CD8-positive, alpha-beta memory T cell (primary cell): ENCODE measurements at places on chromosomes 13 and 19.
A peak's percentile ranks its signal among the peaks of the same experiment; 100 is the strongest.

DNA sequence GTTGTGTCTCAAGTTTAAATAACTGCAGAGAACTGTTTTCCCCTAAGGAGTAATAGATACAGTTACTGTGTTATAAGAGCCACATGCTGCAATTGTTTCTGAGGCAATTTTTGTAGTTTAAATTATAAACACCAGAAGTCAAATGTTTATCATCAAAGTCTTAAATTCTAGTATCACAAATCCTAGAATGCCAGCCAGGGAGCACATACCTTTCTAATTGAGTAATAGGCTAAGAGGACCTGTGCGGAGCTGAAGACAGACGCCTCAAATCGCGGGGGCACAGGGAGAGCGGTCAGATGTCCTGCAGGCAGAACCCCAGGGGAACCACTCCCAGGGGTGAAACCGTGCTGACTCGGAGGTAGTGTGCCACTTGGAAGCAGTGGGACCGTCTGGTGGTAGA lies 65.2 kb upstream of the TNFRSF19 start:
- no peak for DNase-seq

DNA sequence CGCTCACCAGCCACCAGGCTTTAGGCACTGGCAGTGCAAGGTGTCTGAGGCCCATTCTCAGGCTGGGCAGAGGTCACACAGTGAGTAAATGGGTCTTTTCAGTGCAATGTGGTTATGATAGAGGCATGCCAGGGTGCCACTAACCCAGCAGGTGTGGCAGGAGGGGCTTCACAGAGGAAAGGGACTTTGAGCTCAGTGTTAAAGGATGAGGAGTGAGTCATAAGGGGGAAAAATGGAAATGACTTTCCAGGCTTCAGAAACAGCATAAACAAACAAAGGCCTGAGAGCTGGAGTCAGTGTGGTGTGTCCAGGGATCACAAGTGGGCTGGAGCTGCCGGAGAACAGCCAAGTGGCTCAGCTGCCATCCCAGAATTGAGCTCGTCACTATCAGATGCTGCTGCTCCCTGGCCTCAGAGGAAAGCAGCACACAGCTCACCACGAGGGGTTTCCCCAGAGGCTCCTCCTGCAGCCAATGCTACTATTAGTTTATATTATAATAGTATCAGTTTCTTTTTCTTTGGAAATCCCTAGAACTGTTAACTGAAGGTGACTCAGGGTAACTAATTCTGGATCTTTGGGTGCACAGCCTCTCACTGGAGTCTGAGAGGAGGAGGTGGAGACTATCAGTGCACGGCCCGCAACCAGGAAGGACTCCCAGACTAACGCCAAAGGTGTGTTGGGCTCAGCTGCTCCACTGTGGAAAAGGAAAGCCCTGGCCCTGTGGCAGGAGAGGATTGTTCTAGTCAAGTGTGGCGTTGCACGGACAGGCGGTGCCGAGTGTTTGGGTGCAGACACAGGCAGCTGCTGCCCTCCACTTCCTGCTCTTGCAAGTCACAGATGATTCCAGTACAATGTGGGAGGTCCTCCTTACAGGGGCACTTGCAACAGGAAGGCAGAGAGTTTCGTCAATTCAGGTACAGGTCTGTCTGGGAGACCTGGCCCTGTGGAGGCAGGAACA lies 39.5 kb downstream of the DHRS12 start:
- DNase-seq: peak; percentile 41

- DNase-seq: no peak
These were observed 19.2 kb upstream of the ZNF331 start for GRCh38 chr19:53518716-53519115.

GRCh38 chr13:40063703-40064102 lies 408.2 kb downstream of the COG6 start:
- DNase-seq: no peak

DNA sequence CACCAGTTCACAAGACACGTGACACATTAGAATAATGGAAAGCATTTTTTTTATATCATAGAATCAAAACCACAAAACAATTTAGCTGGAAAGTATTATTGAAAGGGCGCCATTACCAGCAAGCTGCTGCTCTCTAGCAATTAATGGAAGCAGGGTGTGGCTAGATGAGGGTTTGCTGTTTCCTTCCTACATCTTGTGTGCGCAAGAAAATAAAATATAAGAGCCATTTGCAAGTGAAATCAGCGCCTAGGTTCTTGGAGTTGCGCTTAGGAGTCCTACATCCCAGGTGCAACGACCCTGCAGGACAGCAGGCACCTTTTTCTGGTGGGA lies 140.9 kb downstream of the ZNF536 start:
- no peak for DNase-seq

DNA sequence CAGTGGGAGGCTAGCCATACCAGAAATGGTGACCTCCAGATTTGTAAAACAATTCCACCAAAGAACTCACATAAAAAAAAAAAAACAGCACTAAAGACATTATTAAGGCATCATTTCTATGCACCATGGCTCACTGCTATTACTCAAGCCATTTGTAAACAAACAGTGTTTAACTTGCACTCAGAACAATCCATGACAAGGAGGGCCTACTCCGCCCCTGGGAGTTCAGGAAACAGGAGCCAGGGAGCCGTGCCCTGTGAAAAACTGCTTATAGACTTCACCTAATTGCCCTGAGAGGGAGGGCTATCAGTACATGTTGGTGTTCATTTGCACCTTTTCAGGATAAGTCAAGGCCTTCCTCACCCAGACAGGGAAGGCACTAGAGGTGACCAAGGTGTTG lies 103.2 kb downstream of the ZNF429 start:
- no peak for DNase-seq

- DNase-seq: no peak
These were observed 2.0 kb upstream of the ZIC2 start for GRCh38 chr13:99979453-99980200.

DNA sequence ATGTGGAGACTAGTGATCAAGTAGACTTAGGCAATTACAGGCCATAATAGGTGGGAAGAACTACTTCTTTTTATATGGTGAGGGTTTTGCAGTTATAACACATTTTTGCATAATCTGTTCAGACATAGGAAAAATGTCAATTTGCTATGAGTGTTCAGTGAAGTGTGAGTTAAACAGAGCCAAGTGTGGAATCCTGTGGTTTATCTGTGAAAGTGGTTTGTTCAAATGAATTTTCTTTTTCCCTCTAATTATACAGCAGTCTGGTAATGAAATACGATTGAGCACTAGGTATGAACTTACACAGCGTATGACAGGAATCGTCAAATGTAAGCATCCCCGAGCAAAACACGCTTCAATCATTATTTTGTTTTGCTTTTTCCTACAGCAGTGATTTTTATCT lies 178.3 kb downstream of the STK24 start:
- no peak for DNase-seq

GRCh38 chr13:99265821-99266426 lies 7.7 kb upstream of the GPR18 start:
- DNase-seq: peak; percentile 66

DNA sequence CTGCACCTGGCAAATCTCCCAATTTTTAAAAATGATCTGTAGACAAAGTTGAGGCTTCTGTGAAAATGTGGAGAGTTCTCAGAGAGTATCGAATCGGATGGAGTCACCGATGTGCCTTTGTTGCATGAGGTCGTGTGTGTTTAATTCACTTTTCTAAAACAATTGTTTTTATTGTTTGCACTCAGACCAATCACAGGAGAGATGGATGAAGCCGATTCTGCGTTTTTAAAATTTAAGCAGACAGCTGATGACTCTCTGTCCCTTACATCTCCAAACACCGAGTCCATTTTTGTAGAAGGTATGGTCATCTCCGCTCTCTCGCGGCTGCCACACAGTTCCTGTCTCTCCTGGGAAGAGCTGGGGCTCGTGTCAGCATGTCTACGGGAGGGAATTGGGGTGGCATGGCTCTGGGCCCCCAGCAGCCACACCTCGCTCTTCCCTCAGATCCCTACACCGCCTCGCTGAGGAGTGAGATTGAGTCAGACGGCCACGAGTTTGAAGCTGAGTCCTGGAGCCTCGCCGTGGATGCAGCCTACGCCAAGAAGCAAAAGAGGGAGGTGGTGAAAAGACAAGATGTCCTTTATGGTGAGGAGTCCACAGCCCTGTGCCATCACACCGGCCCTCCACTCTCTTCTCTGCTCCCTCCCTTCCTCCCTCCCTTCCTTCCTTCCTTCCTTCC lies 47.2 kb downstream of the PEX11G start:
- no peak for DNase-seq

GRCh38 chr13:82506805-82507414 lies 1375.4 kb downstream of the SLITRK1 start:
- no peak for DNase-seq

- DNase-seq: no peak
These were observed 1.3 kb downstream of the BBC3 start for GRCh38 chr19:47229676-47230053.

GRCh38 chr13:110162866-110163658 lies 143.9 kb downstream of the COL4A1 start:
- DNase-seq: no peak

GRCh38 chr19:8641221-8641907 lies 10.9 kb downstream of the NFILZ start:
- DNase-seq: no peak

DNA sequence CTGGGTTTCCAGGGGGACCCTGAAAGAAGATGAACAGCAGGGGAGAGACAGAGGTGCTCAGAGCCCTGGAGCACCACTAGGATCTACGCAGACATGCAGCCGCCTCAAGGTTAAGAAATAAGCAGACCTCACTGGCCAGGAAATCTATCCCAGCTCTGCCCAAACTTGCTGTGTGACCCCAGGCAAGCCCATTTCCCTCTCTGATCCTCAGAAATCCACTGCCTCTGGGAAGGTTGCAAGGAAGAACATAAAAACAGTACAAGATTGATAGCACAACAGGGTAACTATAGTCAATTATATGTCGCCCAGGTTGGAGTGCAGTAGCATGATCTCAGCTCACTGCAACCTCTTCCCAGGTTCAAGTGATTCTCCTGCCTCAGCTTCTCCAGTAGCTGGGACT lies 20.8 kb downstream of the COL5A3 start:
- DNase-seq: no peak

GRCh38 chr19:35562336-35562735 lies 1.1 kb downstream of the ATP4A start:
- DNase-seq: no peak

GRCh38 chr19:56270676-56271075 lies 1.9 kb upstream of the EDDM13 start:
- DNase-seq: no peak

GRCh38 chr13:110299283-110299840 lies 7.6 kb downstream of the COL4A1 start:
- DNase-seq: no peak

DNA sequence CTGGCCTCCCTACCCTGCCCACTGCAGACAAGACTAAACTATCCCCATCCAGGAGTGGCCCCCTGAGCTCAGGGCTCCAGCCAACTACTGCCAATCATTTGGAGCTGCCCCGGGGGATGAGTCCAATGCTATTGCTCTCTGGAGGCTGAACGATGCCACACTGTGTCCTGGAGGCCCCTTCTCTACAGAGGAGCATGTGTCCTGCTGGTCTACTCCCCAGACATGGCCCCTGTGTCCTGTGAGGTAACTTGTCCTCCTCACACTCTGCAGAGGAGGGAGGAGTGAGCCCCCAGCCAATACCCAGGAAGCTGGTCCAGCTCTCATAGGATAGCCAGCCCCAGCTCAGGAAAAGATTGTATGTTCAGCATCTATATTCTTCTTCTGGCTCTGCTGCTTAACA lies 159.1 kb upstream of the GPR12 start:
- DNase-seq: no peak

- DNase-seq: no peak
These were observed 26.3 kb upstream of the DCLK1 start for GRCh38 chr13:36157480-36157879.

DNA sequence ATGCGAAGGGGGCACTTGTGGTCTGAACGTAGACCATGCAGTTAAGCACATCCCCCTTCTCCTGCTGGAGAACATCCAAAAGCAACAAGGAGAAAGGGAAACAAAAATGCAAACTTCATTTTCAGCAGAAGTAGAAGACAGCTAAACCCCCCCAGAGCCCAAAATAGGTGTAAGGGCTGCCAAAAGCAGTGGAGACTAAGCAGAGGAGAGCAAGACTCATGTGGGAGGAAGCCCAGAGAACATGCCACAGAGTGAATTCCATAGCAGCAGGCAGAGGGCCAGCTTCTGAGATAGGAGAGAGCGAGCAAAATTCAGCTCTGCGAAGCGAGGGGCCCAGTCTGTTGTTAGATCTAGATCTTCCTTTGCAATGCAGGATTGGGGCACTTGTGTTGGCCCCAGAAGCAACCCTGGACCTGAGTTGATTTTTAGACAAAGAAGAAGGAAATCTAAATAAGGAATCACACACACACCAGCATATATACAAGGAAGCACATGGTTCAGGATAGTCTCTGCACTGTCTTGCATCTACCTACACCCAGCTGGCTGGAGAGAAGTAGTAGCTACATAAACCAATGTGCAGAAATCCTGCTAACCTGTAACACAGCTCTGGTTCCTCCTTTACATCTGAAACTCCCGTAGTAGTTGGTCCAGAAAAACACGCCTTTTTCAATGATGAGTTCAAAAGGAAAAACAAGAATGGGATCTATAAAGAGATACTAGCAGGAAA lies 199.6 kb downstream of the SPRY2 start:
- DNase-seq: no peak

DNA sequence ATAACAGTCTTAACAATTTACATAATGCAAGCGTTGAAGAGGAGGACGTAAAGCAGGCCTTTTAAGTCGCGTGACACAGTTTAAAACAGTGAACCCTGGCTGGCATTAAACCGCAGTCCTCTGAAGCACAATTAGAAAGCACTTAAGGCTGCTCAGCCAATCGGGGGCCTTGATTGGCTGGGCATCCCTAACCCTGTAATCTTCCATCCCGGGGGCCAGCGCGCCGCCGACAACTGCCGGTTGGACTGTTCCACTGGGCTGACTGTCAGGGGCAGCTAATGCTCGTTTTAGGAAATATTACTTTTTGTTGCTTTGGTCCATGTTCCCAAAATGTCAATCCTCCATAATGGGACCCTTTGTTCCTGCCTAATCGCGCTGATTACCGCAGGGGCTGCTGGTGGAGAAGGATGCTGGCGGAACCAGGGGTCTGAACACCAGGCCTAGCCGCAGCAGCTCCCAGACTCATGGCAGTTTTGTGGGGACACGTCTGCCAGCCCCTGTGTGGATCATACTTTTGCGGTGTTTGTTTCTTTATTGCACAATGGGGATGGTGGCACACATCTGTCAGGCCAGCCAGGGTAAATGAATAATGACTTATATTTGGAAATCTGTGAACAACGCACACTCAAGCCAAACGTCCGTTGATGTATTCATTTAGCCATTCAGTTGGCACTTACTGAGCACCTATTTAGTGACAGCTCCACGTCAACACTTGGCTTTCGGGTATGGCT lies 127.1 kb upstream of the SPACA7 start:
- DNase-seq: no peak

- no peak for DNase-seq
These were observed 169.8 kb downstream of the SHISA2 start for GRCh38 chr13:25881971-25882451.

GRCh38 chr13:94389604-94390351 lies 89.7 kb downstream of the DCT start:
- no peak for DNase-seq
